ENCODE measurements at places on chromosomes 6 and 20. TPM values are rescaled to one million over a fixed set of nuclear protein-coding genes. Genes with fewer than 3 reads are reported as not detected.

The SCAF8 gene
- polyA plus RNA-seq, result 65.7 TPM

The TXLNB gene
- polyA plus RNA-seq, result 2.7 TPM

The BTBD9 gene
- 14.5 TPM for polyA plus RNA-seq

The ID4 gene
- polyA plus RNA-seq, result 136 TPM

The PSMB1 gene
- polyA plus RNA-seq, result 216 TPM

The GPRC6A gene
- polyA plus RNA-seq, result 0.18 TPM

The PLEKHG1 gene
- 40.4 TPM for polyA plus RNA-seq

The IL17A gene
- not detected for polyA plus RNA-seq

The CALHM4 gene
- 1.4 TPM for polyA plus RNA-seq

The GABRR1 gene
- polyA plus RNA-seq, result 1.2 TPM

The BMP6 gene
- polyA plus RNA-seq, result 6.8 TPM

The LTB gene
- 0.91 TPM for polyA plus RNA-seq

The TNFRSF21 gene
- polyA plus RNA-seq, result 29.9 TPM

The RSPH4A gene
- polyA plus RNA-seq, result 4.2 TPM

The BACH2 gene
- 11.4 TPM for polyA plus RNA-seq

The ZNF334 gene
- polyA plus RNA-seq, result 56.4 TPM

The FUCA2 gene
- 77.7 TPM for polyA plus RNA-seq

The TGM3 gene
- polyA plus RNA-seq, result 0.43 TPM

The IFNGR1 gene
- polyA plus RNA-seq, result 66.3 TPM

The IP6K3 gene
- polyA plus RNA-seq, result 1.0 TPM

The RAB44 gene
- 0.05 TPM for polyA plus RNA-seq

The BCAS4 gene
- polyA plus RNA-seq, result 5.1 TPM

The ADGRB3 gene
- polyA plus RNA-seq, result 5.9 TPM

The SGK2 gene
- polyA plus RNA-seq, result 73.0 TPM

The GSS gene
- 58.8 TPM for polyA plus RNA-seq

The PAK5 gene
- polyA plus RNA-seq, result 0.63 TPM

The DLK2 gene
- 1.00 TPM for polyA plus RNA-seq

The SSTR4 gene
- not detected for polyA plus RNA-seq

The TNF gene
- polyA plus RNA-seq, result 0.17 TPM

The CCDC167 gene
- polyA plus RNA-seq, result 23.3 TPM

The KIAA0408 gene
- polyA plus RNA-seq, result 4.4 TPM

The AVP gene
- 0.28 TPM for polyA plus RNA-seq

The FAM217A gene
- polyA plus RNA-seq, result 3.9 TPM

The EYS gene
- 0.96 TPM for polyA plus RNA-seq

The ASXL1 gene
- 80.9 TPM for polyA plus RNA-seq

The ACOT13 gene
- polyA plus RNA-seq, result 36.7 TPM

The CFAP206 gene
- polyA plus RNA-seq, result 4.8 TPM

The ZNF318 gene
- 38.1 TPM for polyA plus RNA-seq

The ANKRD6 gene
- 36.5 TPM for polyA plus RNA-seq

The PRPH2 gene
- 3.1 TPM for polyA plus RNA-seq

The OTOR gene
- polyA plus RNA-seq, result not detected

The MUCL3 gene
- polyA plus RNA-seq, result 0.10 TPM

The QKI gene
- 225 TPM for polyA plus RNA-seq

The HNF4A gene
- polyA plus RNA-seq, result 57.9 TPM

The ERVFRD-1 gene
- polyA plus RNA-seq, result 0.13 TPM

The SDHAF4 gene
- polyA plus RNA-seq, result 22.8 TPM

The PRSS35 gene
- 44.3 TPM for polyA plus RNA-seq

The PROCR gene
- polyA plus RNA-seq, result 6.9 TPM
